Glutamatergic neuron (in vitro differentiated cells): ENCODE measurements at places on chromosomes 5 and 9. TPM values are rescaled to one million over a fixed set of nuclear protein-coding genes. Genes with fewer than 3 reads are reported as not detected.

GRCh38 chr5:139666551-139666950, 18.4 kb downstream of the CXXC5 start:
- no peak for DNase-seq

DNA sequence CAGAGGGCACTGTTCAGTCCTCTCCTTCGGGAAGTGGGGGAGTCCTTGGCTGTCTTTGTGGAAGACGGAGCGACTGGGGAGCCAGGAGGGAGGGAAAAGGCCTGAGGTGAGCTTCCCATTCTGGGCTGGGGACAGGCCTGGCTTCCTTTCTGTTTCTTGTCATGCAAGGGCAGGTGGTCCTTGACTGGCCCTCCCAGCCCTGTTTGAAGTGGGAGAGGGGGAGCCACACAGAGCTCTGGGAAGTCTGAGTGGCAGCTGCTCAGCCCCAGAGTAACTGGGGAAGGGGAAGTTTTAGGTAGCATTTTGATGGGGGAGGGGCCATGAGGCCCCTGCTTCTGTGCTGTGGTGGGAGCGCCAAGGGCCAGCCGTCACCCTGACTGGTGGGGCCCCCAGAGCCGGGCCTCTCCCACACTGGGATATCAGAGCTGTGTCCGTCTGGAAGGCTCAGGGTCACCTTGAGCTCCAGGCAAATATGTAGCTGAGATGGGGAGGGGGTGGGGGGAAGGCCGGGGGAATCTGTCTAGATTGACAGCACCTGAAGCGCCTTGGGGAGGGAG, 6.5 kb downstream of the UNC5A start:
- no peak for DNase-seq

DNA sequence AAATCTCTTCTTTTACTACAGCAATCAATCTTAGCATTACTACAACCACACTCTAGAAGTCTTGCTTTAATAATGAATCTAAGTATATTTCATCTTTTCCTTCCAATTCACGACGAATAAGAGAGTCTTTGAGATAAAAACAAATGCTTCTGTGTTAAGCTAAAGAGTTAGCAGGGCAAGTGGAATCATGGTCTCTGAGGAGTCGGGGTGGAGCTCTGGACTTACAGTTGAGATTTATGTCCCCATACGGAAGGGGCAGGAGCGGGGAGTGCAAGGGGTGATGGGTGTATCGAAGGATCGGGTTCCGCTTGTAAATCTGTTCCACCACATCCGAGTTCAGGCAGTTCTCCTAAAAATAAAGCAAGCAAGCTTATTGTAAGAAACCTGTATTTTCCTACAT, 59.0 kb upstream of the RETREG1 start:
- no peak for DNase-seq

GRCh38 chr5:173053041-173053440, 3.1 kb upstream of the CREBRF start:
- no peak for DNase-seq

DNA sequence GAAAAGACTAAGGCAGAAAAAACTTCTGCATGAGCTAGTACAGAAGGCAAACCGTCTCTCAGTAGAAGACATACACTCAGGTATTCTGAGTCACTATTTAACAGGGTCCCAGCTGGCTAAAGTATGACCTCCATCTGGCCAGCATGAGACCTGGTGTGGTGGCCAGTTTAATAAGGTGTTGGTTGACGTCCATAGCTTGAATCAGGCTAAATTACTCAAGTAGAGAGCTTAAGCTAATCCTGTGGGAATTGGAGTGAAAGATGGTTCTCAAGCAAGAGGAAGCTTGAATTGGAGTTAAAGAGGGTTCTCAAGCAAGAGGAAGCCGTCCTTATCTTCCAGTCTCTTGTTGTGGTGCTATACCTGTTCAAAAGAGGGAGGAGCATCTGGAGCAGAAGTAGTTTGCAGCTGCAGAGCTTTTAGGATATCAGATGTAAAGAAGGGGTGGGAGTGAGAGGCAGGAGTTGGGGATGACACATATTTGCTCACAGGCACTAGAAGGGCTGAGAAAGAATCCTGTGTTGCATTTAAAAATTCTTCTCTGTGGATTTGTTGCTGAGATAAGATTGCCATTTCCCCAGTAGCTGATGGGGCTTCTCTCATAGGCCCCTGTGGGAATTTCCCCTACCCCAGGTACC, 136.1 kb upstream of the RUSC2 start:
- no peak for DNase-seq

Gene SDHA
- 81.3 TPM for total RNA-seq

GRCh38 chr9:79623799-79624721, 52.3 kb downstream of the TLE4 start:
- no peak for DNase-seq

DNA sequence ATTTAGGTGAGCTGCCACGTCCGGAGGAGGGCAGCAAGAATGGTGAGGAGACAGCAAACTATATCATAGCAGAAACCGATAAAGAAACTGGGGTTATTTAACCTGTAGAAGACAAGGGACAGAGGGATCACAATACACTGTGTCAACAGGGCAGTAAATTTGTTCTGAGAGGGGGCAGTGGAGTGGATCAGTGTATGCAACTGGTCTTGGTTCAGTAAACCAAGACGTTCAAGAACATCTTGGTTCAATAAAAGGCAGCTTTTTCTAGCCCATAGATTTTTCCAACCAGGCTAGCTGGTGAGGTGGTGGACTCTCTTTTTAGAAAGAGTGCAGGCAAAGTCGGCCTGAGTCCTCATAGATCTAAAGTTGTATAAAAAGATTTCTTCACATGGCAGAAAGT, 55.3 kb downstream of the PLAC8L1 start:
- DNase-seq: no peak

Gene CYSRT1
- 2.1 TPM for total RNA-seq

Gene ACTBL2
- total RNA-seq: not detected

GRCh38 chr5:158045696-158046095, 186.8 kb upstream of the CLINT1 start:
- no peak for DNase-seq

Gene FBP2
- total RNA-seq: not detected

Gene BARHL1
- not detected for total RNA-seq

GRCh38 chr9:133571896-133572595, 37.1 kb downstream of the FAM163B start:
- no peak for DNase-seq

- DNase-seq: no peak
These were observed 42.7 kb downstream of the SV2C start for GRCh38 chr5:76125888-76126287.

Gene FOXB2
- not detected for total RNA-seq

GRCh38 chr5:73966451-73966850, 340.5 kb downstream of the ARHGEF28 start:
- no peak for DNase-seq

Gene SLC27A6
- not detected for total RNA-seq

GRCh38 chr9:106111039-106111730, 416.8 kb downstream of the TMEM38B start:
- DNase-seq: no peak

- DNase-seq: no peak
These were observed 353.5 kb downstream of the NDUFS4 start for GRCh38 chr5:53913941-53914340.

Gene C9orf78
- total RNA-seq: 46.1 TPM

DNA sequence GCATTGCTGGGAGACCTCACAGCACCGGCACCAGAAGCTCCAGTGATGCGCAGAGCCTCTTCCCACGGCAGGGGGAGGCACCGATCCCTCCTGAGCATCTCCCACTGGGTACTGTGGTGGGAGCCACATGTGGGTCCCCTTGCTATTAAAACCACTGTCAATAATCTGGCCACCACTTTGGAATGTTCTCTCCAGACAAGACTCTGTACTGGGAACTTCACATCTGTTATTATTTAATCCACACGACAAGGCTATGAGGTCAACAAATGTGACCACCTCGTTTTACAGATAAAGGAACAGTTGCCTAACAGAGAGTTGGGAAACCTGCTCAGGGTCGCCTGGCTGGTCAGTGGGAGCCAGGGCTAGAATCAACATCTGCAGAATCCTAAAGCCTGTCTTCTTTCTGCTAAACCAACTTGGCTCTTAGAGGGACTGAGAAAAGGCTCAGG, 72.7 kb downstream of the EPB41L4B start:
- no peak for DNase-seq

Gene BRINP1
- total RNA-seq: 14.0 TPM

GRCh38 chr5:121257621-121258020, 594.1 kb upstream of the FTMT start:
- no peak for DNase-seq

Gene SMIM27
- total RNA-seq: 7.8 TPM

- no peak for DNase-seq
These were observed 13.4 kb downstream of the ABLIM3 start for GRCh38 chr5:149154650-149155049.

Gene FGF18
- total RNA-seq: 26.3 TPM

- DNase-seq: no peak
These were observed 48.9 kb upstream of the NRARP start for GRCh38 chr9:137350696-137351584.

Gene PCDHGA11
- total RNA-seq: 12.5 TPM

DNA sequence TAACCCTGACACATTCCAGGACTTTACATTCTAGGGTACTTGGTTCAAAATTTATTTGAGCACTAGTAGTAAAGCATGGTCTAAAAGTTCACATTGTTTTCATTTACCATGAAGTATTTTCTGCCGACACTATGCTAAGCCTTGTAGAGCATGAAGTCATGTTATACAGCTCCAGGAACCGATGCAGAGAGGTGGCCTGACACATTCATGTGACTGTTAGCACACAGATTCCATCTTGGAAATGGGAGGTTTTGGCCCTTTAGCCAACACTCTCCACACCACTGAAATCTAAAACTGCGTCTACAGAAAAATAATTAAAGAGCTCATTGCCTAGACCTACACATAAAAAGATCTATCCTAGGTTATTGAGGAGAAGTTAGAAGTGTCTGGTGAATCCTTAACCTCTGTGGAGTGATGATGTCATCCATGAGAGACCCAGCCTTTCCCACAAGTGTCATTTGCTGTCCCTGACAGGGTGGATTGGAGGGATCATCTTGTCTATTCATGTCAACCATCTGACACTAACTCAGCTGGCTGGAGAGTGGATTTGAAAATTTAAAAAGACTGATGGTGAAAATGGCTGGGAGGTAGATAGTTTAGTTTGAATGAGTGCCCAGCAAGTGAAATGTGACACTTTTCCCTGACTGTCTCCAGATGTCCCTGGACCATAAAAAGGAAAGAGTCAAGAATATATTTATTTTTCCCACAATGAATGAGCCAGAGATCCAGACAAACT, 1.3 kb downstream of the RANBP3L start:
- no peak for DNase-seq

- DNase-seq: no peak
These were observed 1.3 kb downstream of the ERBIN start for GRCh38 chr5:65927503-65928321.

DNA sequence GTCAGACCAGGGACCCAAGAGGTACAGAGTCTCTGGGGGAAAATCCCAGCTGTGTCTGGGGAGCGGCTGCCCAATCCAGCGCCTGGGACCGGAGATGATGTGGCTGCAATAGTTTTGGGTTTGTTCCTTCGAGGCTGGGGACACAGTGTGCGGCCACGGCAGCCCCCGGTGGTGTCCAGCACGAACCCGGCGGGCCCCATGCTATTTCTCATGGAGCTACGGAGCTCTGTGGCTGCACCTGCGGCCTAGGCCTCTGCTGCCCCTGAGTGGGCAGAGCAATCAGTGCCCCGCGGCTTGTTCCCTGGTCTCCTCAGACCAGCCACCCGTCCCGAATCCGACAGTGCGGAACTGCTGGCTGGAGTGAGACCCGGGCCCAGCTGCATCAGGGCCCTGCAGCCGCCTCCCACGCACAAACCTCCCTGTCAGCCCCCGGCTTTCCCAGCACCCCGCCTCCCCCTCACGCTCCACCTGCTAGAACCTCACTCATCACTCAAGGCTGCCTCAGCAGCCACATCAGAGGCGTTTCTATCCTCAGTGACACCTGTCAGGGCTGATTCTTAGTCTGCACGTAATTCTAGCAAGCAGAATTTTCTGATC, 29.0 kb downstream of the SARDH start:
- DNase-seq: peak; percentile 39

DNA sequence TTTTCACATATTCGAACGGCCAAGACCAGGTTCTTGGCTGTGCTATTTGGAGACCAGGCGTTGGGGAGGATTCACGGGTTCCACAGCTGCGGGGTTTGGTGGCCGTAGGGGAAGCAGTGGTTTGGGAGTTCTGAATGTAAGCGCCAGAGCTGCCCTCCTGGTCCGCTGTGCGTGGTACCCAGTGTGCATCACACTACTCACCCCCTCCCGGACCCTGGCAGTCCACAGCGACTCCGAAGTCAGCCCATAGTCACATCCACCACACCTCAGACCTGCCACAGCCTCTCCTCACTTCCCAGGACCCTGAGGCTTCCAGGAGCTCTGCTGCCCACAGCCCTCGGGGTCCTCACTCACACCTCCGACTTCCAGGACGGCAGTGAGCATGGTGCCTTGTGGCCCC, 26.8 kb downstream of the AMBP start:
- DNase-seq: no peak

DNA sequence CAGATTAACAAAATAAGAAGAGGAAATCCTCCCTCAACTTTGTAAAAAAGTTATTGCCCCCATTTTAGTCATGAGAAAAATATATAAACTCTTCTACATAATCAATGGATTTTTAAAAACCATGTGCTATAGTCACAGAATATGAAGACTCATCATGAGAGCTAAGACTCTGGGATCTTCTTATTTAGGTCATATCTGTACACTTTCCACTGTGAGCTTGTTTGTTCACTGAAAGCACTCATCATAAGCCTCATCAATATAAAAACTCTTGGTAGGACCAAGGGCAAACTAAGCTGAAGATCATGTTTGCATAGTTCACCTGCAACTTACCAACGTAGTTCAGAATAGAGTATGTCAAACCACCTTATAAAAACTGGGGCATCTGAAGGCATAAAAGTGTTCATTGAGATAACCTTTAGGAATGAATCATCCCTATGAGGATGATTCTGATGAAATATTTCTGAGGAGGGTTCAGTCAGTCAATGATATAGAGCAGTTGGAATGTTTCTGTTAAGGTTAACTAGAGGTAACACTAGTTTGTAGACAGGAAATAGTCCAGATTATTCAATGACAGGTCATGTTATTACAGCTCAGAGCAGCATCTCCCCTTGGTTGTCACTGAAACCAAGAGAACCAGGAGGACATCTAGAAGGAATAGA, 289.9 kb upstream of the SMC2 start:
- no peak for DNase-seq

Gene ZNF366
- total RNA-seq: not detected
